ENCODE measurements at places on chromosomes 3 and 15.

GRCh38 chr3:175212896-175213295 is 353.8 kb downstream of the NAALADL2 start:
- DNase-seq: no peak

GRCh38 chr3:52036222-52036694 is 20.1 kb downstream of the DUSP7 start:
- no peak for DNase-seq

- DNase-seq: peak; percentile 7
Measured at GRCh38 chr15:57866149-57866736, 159.7 kb downstream of the POLR2M start.

- DNase-seq: no peak
Measured at GRCh38 chr3:177283983-177284382, 86.7 kb upstream of the TBL1XR1 start.

DNA sequence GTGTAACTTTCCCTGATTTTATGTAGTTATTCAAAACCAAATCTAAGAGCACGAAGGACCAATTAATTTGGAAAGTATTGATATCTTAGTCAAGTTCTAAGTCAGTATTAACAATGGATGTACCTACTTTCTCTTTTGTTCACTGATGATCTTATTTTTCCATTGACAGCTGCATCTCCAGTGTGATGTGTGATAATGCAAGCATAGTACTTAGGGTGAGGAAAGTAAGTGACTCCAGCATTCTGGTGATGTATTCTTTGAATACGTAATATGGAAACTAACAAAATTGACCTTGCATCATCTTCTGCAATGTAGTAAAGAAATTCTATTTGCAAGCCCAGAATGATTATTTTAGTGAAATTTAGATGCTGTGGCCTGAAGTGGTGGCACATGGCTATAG is 22.4 kb downstream of the FBXW12 start:
- DNase-seq: no peak

- DNase-seq: no peak
Measured at GRCh38 chr3:53820756-53821580, 25.3 kb downstream of the CHDH start.

DNA sequence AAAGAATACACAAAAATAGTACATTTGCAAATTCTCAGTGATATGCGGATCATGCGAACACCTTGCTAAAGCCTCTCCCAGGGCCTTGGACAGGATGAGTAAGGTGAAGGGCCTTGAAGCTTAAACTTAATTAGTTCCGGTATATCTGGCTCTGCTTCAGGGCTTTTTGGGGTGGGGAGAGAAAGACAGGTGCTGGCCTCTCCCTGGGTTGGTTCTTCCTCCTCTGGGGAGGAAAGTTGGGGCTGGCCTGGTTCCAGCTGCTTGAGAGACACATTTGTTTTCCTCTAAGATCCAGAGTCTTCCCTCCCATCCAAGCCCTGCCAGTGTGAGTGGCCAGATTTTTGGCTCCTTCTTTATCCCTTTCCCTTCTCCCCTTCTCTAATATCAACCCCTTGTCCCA is 64.7 kb upstream of the EPHB3 start:
- DNase-seq: no peak

- peak; percentile 34 for DNase-seq
Measured at GRCh38 chr3:32577581-32578556, 7.2 kb upstream of the DYNC1LI1 start.

DNA sequence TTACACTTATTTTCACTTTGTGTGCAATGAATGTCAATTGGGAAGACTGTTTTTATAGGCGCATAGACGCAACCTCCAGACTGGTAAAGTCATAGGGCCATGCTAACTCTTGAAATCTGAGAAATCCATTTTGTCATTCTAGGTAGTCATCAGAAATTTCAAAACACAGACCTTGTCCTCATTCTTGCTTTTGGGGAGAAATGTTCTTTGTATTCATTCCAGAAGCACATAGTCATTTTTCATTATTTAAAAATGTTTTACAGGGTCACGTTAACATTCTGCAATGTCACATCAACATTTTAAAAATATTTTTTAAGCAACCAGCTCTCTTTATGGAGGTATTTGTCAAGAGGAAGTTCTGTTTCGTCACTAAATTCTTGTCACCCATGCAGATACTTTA is 898.4 kb downstream of the PDCD6IP start:
- no peak for DNase-seq

- no peak for DNase-seq
Measured at GRCh38 chr3:53833053-53833645, 13.1 kb downstream of the CHDH start.

DNA sequence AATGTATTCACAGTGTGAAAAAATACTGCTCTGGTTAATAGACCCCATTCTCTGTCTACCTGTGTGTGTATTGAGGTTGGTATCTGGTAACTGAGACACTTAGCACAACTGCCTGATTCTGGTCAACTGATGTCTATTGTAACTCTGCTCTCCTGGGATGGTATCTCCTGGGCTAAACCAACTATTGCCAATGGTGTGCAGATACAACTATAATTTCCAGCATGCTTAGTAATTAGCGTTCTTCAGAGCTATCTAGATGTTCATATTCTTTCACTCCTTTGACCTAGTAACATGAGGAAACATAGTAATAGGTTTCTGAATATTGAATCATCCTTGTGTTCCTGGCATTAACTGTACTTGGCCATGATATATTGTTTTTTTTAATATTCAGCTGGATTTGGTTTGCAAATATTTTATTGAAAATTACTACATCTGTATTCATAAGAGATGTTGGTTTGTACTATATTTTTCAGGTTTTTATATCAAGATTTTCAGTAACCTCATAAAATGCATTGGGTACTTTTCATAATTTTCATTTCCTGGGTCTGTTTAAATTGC is 16.8 kb downstream of the ADAMTSL3 start:
- no peak for DNase-seq

- DNase-seq: no peak
Measured at GRCh38 chr3:166864473-166865467, 515.3 kb downstream of the ZBBX start.

- DNase-seq: no peak
Measured at GRCh38 chr15:26879706-26880105, 12.8 kb downstream of the GABRA5 start.

- DNase-seq: no peak
Measured at GRCh38 chr3:20914310-20914709, 728.3 kb upstream of the SGO1 start.

- no peak for DNase-seq
Measured at GRCh38 chr15:85910834-85911233, 116.1 kb upstream of the KLHL25 start.

DNA sequence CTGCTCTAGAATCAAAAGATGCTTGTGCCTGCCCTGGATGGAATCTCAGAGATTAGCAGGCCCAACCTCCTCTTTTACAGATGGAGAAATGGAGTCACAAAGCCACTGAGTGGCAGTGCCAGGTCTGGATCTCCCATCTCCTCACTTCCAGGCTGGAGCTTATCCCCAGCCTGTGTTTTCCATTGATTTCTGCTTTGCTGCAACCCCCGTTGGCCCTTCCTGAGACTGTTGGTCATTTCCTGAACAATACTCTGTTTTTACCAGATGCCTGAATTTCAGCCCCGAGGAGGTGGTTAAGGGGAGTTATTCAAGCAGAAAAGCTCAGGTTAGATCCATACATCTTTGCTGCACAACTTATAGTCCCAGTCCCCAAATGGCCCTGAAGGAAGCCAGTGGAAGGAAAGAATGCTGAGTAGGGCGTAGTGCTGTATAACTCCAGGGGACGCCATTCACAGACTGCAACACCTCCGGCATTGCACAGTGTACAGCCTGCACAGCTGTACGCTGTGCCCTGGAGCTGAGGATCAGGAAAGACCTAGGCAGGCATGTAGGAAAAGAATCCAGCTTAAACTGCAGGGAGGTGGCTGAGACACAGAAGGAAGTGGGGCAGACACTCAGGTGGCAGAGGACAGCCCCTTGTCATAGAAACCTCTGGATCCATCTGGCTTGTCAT is 77.5 kb downstream of the RPLP1 start:
- DNase-seq: no peak

- peak; percentile 1 for DNase-seq
Measured at GRCh38 chr3:68306571-68306970, 625.8 kb downstream of the TAFA4 start.

GRCh38 chr3:159137949-159138348 is 336.1 kb downstream of the MFSD1 start:
- no peak for DNase-seq

- no peak for DNase-seq
Measured at GRCh38 chr3:2236203-2236602, 137.5 kb downstream of the CNTN4 start.

DNA sequence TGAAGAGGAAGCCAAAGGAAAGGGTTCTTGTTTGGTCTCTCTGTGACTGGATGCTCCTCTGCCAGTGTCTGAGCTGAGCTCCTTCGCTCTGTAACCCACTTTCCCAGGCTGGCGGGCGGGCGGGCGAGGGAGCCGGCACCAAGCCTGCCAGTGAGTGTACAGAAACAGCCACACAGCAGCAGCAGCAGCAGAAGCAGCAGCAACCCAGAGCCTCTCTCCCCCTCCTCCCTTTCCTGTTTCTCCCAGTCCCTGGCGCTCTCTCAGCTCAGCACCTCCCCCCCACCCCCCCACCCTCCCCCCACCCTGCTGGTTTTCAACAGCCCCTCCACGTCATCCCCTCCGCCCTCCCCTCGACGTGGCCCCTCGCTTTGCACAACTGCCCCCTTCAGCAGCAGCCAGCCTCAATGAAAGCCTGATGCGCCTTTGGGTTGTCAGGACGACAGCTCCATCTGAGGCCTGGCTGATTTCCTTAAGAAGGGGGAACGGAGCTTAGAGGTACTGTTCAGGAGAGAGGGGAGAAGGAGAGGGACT is at the start of gene LSAMP:
Gene LSAMP, minus strand, starts transcription at position 177 of the 531 bp plus-strand sequence.
- no peak for DNase-seq

GRCh38 chr3:131716943-131717342 is 214.2 kb upstream of the MRPL3 start:
- DNase-seq: no peak

DNA sequence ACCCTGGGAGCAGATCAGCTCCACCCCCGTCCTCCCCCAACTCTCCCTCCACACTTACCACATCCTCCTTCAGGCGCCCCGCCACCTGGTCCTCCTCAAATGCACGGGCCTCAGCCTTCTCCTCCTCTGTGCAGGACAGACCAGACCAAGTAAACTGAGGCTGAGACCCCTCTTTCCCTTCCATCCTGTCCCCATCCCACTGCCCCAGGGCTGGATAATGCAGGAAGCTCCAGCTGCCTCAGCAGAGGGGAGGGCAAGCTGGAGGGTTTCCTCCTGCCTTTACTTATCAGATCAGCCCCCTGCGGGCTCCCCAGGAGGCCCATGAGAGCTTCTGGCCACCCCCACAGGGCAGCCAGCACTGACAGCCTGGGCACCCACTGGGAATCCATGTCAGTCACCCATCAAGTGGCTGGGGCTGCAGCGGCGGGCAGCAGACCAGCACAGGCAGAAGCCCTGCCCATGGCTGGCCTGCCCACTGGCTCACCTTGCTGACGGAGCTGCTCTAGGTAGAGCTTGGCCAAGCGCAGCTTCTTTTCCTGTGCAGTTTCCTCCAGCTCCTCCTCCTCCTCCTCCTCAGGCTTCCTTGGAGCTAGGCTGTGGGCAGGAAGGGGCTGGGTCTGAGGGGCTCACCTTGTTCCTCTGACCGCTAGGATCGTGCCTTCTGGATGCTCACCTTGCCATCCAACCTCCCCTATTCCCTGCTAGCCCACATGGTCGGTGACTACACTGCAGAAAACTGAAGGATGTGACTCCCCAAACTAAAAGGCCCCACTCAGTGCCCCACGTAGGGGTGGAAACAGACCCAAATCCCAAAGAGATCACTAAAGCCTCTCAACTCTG is 3.9 kb downstream of the RRP9 start:
- DNase-seq: no peak

DNA sequence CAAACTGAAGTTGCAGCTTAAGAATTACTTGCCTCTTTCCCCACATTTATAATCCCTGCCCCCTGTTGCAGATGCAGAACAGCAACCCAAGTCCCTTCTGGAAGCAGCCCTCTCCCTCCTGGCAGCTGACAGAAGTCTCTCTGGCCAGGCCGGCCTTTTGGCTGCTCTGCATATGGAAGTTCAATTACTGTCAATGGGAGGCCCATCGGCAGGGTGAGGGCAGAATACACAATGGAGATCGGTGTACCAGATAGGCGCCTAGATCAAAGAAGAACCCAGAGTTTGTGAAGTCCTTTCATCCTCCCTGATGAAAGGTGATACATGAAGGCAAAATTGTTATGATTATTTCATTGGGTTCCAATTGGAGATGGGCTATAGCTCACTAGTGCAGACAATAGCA is 327.9 kb upstream of the CTNNB1 start:
- no peak for DNase-seq

- no peak for DNase-seq
Measured at GRCh38 chr15:43948691-43949325, 122.0 kb downstream of the WDR76 start.

DNA sequence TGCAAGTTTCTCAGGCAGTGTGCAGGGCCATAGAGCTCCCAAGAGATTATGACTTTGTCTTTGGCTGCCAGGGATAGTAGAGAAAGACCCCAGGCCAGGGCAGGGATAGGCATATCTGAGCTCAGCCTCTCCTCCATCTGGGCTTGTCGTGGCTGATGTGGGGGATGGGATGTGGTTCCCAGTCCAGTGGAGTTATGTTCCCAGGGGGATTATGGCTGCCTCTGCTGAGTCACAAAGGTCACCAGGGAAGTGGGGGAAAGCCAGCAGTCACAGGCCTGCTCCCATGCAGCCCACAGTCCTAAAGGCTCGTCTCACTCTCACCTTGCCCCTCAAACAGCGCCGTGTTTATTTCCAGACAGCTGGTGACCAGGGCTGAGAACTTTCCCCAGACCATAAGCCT is 354.9 kb downstream of the SI start:
- DNase-seq: no peak

GRCh38 chr3:115085197-115085865 is 61.8 kb downstream of the ZBTB20 start:
- no peak for DNase-seq

- no peak for DNase-seq
Measured at GRCh38 chr15:47741082-47741481, 23.8 kb downstream of the SEMA6D start.

- no peak for DNase-seq
Measured at GRCh38 chr3:14761121-14761672, 57.6 kb upstream of the FGD5 start.

GRCh38 chr15:66961407-66961884 is 104.0 kb upstream of the SMAD3 start:
- DNase-seq: no peak

DNA sequence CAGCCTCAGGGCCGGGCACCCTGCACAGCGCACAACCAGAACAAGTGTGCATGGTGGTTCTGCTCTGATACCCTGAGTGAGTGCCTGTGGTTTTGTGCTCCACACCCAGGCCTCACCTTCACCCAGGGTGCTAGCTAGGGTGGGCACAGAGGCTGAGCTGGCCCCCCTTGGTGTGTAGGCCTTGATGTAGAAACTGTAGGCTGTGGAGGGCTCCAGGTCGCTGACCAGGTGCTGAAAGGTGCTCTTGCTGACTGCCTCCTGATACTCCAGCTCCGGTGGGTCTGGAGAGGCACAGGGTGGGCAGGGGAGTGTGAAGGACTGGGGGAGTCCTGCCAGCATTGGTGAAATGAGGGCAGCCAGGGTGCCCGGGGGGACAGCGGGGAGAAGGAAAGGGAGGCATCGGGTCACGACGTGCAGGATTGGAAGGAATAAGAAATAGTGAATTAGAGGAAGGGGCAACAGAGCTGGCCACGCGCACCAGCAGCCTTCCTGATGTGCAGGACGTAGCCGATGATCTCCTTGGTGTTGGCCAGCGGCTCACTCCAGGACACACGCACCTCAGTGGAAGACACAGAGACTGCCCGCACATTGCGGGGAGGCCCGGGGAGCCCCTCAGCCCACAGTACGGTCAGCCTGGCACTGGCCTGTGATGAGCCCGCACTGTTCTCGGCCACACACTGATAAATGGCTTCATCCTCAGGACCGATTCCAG is 26.6 kb downstream of the RNU5B-1 start:
- DNase-seq: no peak

- no peak for DNase-seq
Measured at GRCh38 chr3:14513566-14514322, 26.4 kb downstream of the GRIP2 start.

All from GM12892 (cell line).